Smooth muscle cell of the brain vasculature (primary cell): ENCODE measurements at places on chromosomes 6 and 20.

DNA sequence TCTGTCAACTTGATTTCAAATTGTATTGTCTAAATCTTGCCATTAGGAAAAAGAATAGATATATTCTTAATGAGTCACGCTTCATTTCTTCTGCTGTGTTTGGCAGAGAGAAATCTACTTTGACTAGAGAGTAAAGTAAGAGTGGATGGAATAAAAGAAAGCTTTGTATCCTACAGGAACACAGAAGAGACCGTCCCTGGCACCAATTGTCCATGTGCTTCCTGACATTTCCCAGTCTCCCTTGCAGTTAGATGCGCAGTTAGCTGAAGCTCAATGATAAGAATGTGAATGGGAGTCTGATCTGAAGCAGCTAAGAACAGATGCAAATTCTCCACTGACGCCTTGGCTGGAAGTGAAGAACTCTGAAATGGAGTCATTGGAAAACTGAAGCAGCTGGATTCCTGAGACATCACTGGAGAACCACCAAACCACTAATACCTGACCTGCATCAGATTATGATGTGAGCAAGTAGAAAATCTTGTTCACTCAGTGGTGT is 528.2 kb upstream of the MARCKS start:
- no peak for DNase-seq

DNA sequence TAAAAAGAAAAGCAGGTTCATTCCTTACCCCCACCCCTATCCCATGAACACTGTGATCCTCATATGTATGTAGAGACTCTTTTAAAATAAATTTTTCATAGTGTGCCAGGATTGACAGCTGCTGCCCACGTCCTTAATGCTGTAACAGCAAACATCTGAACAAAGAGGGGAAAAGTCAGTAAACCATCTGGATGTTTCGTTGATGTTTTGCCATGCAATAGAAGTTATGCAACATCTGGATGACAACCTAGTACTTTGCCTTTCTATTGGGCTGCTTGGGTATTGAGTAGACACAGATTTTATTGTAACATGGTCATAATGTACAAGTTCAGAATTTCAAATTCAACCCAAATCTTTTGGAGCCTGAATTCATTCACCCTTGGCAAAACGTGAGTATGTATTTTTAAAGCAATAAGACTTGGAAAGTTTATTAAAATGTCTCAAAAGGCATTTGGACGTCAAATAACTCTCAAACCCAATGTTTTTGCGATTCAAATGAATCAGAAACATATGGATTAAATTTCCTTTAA is 500.3 kb downstream of the DHX35 start:
- no peak for DNase-seq

DNA sequence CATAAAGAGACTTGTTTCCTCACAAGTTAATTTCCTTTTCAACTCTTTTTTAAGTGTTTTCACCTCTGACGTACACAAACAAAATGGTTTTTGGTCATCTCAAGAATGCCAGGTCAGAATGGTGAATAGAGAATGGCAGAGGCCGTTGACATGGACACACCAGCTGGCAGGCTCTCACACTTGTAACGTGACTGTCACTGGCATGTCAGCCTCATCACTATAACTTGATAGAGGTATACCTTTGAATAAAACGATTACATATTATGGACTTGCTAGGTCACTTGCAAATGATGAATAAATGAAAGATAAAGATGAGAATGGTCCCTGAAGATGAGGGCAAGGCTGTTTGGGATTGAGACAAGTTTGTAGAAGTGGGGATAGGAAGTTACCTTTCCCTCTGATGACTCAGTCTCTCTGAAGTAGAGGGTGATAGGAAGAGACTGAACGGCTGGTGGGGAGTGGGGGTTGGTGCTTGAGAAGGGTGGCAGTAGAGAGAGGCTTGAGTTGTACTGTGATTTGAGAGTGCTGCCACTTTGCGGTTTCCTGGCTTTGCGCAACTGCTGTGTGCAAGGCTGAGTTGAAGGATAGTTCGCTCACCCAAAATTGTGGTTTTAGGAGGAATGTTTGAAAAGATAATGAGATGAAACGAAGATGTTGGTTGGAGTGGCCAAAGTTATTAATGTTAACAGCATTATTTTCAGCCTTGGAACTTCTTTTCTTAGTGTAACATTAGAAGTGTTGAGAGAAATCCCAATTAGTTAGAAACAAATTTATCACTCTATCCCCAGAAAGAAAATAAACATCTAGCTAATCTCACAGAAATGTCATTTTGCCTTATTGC is 30.3 kb downstream of the TBPL1 start:
- no peak for DNase-seq

GRCh38 chr6:29680416-29680815 is 536 bp downstream of the ZFP57 start:
- no peak for DNase-seq

DNA sequence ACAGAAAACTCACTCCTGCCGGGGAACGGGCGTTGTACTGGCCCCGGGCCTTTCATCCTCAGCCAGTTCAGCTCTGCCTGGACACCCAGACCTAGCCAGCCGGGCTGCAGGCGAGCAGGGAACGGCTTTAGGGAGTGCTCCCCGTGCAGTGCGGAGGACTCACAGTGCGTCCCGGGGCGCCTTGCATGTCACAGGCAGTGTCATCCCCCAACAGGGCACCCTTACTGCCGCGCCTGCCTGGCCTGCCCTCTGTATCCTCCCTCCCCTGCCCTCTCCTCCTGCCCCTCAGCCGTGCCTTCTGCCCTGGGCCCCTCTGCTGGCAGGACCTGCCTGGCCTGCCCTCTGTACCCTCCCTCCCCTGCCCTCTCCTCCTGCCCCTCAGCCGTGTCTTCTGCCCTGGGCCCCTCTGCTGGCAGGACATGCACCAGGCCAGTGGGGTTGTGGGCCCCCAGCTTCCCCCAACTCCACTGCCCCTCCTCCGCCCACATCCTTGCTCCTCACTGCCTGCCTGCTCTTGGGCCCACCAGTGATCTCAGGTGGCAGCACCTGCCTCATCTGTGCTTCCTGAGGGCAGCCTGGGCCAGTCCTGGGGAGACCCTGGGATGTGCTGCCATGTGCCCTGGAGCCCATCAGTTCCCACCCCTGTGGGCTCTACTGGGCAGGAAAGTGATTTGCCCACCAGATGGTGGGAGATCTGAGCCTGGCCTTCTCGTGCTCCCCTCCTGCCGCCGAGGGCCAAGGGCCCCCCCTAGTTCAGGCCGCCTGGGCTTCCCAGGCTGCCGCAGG is 43.0 kb downstream of the PYGB start:
- DNase-seq: no peak

DNA sequence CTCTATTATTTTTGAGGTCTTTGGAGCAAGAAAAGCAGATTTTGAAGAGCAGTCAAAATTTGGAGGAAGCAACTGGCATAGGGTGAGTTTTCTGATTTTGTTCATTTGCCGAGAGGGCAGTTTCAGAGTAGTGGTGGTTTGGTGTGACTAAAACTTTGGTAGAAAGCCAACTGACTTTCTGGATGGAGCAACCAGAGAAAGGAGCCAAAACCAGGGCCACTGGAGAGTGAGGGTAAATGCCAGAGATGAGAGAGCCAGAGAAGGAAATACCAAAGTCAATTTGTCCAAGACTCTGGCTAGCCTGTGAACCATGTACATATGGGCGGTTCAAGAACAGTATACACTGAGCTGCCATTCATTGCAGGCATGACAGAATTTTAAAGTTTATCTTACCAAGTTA is 40.5 kb upstream of the ZBTB24 start:
- DNase-seq: no peak

- no peak for DNase-seq
These were observed 32.4 kb upstream of the CAP2 start for GRCh38 chr6:17361013-17361412.

GRCh38 chr20:52303281-52303950 is 111.8 kb upstream of the ZFP64 start:
- no peak for DNase-seq

GRCh38 chr6:4180652-4181255 is 45.4 kb upstream of the ECI2 start:
- no peak for DNase-seq

GRCh38 chr6:29676981-29677601 is 3.9 kb downstream of the ZFP57 start:
- peak; percentile 4 for DNase-seq

- no peak for DNase-seq
These were observed 657 bp downstream of the ZHX3 start for GRCh38 chr20:41316602-41317545.

GRCh38 chr6:128763599-128764300 is 119.2 kb upstream of the LAMA2 start:
- no peak for DNase-seq

GRCh38 chr6:36594816-36595643 is 868 bp downstream of the SRSF3 start:
- DNase-seq: no peak

- no peak for DNase-seq
These were observed 106.2 kb upstream of the BEND3 start for GRCh38 chr6:107221519-107221918.

- DNase-seq: no peak
These were observed 17.9 kb downstream of the SLA2 start for GRCh38 chr20:36628076-36628475.

DNA sequence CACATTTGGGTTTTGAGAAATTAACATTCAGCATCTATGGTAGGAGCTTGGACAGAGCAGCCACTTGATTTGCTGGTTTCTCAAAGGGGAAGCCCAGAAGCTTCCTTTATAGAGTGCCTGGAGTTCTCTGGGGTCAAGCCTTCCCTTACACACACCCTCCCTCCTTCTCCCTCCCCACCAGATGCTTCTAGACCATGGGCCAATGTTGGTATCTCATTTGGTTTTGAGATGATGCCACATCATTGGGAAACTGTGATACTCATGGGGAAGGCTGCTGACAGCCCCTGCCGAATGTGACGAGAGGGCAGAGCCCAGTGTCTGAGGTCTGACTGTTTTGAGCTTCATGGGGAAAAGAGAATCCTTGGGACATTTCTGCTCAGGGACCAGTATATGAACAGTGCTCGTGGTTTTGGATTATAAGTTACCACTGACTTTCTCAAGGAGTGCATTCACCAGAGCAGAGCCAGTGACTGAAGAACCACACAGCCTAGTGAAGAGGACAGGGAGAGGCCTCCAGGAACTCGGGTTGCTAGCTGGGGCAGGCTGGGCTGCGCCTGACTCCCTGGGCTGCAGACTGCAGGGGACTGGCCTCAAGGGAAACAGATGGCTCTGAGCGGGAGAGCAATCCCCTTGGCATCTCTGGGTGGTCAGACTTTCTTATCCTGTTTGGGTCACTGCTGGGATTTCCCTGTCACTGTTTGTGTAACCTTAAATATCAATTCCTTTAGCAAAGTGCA is 46.4 kb upstream of the CST5 start:
- no peak for DNase-seq

DNA sequence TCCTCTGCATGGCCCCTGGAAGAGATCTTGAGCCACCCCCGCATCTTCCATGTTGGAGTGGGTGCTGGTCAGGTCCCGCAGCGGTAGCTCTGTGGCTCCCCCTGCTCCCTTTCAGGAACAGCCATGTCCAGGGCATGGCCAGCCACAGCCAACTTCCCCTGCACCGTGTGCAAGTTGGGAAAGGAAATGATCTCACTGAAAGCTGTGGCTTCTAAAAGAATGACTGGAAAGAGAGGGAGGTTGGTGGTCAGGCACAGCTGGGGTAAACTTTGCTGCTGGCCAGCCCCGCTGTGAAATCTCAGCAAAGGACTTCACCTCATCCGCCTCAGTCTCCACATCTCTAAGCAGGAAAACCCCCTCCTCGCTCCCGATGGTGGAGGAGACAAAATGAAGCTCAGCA is 153.6 kb upstream of the CST7 start:
- no peak for DNase-seq

DNA sequence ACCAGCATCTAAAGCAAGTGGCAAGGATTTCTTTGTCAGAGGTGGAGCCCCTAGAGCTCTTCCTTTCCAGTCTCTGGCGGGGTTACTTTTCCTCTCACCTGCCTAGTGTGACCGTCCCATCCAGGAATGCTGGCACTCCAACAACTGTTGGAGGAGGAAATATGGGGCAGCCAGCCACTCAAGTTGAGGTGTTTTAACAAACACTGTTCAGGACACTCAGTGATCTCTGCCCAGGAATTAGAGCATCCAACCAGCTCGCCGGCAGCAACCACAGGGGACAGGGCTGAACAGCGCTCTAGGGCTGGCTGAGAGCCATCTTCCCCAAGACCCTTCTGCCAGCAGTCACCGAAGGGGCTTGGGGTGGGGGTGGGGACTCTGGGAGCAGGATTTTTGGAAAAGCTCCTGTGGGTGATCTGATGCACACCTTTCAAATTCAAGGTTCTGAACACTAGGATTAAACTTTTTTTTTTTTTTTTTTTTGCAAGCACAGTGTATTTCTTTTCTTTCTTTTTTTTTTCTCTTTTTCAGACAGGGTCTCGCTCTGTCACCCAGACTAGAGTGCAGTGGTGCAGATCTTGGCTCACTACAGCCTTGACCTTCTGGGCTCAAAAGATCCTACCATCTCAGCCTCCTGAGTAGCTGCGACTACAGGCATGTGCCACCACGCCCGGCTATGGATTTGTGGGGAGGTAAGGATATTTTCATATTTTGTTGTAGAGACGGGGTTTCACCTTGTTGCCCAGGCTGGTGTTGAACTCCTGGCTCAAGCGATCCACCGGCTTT is 28.4 kb upstream of the KCNK16 start:
- no peak for DNase-seq

GRCh38 chr6:112331306-112331705 is 15.8 kb upstream of the RFPL4B start:
- no peak for DNase-seq

- no peak for DNase-seq
These were observed 275.7 kb downstream of the ADGB start for GRCh38 chr6:146874278-146875018.

DNA sequence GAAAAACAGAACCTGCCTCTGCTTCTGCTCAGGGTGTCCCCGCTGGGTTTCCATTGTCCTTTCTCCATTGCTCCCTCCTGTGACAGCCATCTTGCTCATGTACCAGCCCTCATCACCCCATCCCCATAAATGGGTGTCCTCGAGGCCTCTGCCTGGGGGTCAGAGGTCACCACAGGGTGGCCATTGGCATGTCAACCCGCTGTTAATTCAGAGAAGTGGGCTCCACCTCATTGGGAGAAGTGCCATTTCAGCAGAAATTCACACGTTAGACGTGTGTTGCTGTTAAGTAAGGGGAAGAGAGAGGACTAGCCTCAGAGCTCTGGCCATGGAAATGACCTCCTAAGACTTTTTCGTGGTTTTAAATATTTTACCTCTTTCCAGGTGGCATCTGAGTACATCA is 71.9 kb downstream of the PTPN1 start:
- no peak for DNase-seq

- DNase-seq: no peak
These were observed 314.0 kb downstream of the BMP7 start for GRCh38 chr20:56952258-56953047.

- DNase-seq: no peak
These were observed 454.2 kb downstream of the PTPRT start for GRCh38 chr20:42735539-42735938.

DNA sequence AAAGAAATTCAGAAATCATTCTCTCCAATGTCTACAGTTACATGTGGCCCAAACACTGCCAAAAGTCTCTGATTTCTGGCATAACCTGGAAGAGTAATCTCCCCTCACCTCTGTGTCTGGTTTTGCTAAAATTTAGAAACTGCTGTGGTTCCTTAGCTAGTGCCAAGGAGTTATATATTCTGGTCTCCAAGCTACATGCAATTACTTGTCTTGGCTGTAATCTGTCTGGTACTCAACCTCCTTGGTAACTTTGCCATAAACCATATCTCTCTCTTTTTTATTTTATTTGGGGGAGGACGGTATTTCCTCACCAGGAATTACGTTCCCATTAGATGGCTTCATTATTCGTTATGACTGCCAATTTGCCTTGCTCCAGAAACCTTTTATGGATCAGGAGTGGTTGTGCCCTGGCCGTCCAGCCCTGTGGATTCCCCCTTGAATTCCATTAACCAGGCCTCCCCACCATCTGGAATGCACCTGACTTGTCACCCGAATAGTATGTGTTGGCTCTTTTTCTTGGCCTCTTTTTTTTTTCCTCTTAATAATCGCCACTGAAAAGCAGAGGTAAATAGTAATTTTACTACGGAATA is 400.0 kb downstream of the CD83 start:
- DNase-seq: no peak
